Sciatic nerve (tissue), 2 donors: ENCODE measurements at places on chromosomes 5 and 9.

- no peak for DNase-seq
Observed at GRCh38 chr9:81380504-81381359, 308.6 kb downstream of the TLE1 start.

DNA sequence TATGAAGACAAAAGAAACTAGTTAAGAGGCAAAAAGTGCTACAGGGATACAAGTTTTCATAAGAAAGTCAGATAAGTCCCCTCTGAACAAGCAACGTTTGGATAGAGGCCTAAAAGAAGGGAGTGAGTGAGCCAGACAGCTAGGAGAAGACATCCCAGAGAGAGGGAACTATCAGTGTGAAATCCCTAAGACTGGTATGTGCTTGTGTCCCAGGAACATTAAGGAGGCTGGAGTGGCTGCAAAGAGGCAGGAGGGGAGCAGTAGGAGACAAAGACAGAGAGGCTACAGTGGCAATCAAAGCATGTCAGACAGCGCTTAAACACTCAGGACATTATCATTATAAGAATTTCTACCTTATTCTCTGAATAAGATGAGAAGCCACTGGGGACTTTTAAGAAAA is 139.1 kb upstream of the STK32A start:
- DNase-seq: no peak

DNA sequence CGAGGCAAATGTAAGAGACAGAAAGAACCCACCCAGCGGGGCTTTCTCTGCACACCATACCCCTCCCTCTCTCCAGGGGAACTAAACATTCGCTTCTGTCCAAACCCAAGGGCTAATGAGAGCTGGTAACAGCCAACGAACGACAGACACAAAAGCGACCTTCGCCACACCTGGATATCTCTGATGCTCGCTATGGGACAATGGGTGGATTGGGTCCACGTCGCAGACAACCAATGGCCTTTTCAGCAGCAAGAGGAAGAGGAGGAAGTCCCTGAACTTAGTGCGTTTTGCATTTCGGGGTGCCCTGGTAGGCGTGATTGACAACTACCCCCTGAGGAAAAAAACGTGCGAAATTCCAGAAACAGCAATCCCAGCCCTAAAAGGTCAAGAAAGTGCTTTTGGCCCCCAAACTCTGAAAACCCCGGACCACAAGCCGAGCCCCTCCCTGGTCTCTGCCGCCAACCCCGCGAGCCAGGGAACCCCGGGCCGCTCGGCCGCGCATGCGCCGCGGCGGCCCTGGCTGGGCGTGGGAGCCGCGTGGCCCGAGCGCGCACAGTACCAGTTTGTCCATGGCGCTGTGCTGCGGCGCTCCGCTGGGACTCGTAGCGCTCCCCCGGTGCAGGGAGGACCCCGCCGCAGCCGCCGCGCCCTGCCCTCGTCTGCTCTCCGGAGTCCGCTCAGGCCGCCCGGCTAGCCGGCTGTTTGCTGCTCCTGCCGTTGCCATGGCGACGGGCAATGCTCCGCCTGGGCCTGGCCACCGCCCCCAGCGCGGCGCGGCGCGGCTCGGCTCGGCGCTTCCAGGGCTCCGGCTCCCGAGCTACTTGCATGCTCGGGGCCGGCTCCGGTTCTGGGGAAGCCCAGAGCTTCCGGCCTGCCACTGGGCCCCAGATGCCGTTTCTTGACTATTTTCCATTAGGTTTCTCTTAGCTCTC is 66.9 kb upstream of the DNAH5 start:
- DNase-seq: peak; percentile 90

DNA sequence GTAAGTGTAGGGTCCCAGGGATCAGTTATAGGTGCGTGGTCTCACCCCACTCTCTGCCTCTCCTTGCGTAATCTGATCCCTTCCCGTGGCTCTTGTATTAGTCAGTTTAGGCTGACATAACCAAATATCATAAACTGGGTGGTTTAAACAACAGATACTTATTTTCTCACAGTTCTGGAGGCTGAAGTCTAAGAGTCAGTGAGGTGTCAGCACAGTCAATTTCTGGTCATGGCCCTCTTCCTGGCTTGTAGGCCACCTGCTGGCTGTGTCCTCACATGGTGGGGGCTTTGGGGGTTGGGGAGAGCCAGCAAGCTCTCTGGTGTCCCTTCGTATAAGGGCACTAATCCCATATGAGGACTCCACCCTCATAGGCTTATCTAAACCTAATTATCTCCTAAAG is 32.3 kb downstream of the CARTPT start:
- no peak for DNase-seq

- no peak for DNase-seq
Observed at GRCh38 chr5:74153255-74153790, 487.2 kb downstream of the ENC1 start.

- DNase-seq: no peak
Observed at GRCh38 chr5:37966291-37966690, 126.5 kb upstream of the GDNF start.

GRCh38 chr5:1523480-1523792 is 324 bp downstream of the LPCAT1 start:
- DNase-seq: peak; percentile 55

GRCh38 chr5:150521522-150521817 is 13.5 kb downstream of the NDST1 start:
- no peak for DNase-seq

DNA sequence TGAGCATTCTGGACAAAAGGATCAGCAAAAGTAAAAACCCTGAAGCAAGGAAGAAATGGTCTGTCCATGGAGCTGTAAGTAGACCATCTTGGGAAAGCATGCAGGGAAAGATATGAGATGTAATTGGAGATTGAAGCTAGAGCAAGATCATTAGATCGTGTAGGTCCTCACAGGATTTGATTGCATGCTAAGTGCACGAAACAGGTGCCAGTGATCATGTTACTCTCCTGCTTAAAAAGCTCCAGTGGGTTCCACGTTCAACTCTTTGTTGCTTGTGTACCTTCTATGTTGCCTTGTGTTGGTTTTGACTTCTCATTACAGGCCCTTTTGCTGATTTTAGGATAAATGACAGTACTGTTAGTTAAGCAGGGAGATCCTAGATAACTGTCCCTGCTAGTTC is 442.0 kb downstream of the DMRT2 start:
- no peak for DNase-seq

GRCh38 chr5:10059980-10060379 is 189.7 kb downstream of the ATPSCKMT start:
- DNase-seq: no peak

GRCh38 chr5:103232393-103232999 is 26.1 kb upstream of the MACIR start:
- DNase-seq: no peak

GRCh38 chr9:96874947-96875460 is 20.7 kb upstream of the ZNF782 start:
- no peak for DNase-seq

DNA sequence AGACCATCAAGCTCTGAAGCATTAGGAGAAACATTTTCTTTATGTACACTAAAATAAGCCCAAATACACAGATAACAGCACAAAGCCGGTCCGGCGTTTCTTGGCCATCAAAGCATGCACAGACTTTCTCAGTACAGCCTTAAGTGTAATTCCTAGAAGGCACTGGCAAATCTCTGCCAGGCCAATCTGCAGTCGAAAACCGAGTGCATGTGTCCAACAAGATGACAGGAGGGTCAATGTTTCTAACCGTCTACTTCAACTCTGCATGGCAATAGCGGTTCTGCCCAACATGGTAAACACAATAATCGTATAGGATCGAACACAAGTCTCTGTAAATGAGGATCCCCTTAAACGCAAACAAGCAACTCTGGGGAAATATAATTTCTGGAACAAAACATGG is 1.1 kb downstream of the ARL15 start:
- DNase-seq: no peak

DNA sequence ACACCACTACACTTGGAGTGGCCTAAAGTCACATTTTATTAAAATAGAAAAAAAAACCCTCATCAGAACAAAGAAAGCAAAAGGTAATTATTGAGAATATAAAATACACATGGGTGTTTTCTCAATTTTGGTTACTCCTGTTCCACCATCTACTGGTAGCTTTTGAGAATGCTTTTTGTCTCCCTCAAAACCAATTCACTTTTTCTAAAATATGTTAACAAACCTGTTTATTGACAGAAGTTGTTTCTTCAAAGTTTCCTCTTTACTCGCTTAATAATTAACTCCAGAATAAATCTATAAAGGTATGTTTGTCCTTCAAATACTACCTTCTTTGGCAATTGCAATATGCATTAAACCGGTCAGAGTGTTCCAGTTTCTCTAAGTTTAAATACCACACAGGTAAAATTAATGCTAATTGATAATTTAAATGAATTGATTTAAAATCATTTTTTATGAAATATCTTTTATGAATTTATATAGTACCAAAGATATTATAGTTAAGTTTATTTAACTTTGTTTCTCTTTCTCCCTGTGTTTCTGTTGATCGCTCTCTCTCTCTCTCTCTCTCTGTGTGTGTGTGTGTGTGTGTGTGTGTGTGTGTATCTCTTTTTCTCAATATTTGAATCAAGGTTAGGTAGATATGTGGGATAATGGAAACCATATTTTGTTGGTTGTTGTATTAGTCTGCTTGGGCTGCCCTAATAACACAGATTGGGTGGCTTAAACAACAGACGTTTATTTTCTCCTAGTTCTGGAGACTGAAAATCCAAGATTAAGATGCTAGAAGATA is 487.4 kb downstream of the PRDM9 start:
- no peak for DNase-seq

GRCh38 chr5:140964356-140964755 is 1.9 kb upstream of the PCDHAC2 start:
- DNase-seq: no peak

DNA sequence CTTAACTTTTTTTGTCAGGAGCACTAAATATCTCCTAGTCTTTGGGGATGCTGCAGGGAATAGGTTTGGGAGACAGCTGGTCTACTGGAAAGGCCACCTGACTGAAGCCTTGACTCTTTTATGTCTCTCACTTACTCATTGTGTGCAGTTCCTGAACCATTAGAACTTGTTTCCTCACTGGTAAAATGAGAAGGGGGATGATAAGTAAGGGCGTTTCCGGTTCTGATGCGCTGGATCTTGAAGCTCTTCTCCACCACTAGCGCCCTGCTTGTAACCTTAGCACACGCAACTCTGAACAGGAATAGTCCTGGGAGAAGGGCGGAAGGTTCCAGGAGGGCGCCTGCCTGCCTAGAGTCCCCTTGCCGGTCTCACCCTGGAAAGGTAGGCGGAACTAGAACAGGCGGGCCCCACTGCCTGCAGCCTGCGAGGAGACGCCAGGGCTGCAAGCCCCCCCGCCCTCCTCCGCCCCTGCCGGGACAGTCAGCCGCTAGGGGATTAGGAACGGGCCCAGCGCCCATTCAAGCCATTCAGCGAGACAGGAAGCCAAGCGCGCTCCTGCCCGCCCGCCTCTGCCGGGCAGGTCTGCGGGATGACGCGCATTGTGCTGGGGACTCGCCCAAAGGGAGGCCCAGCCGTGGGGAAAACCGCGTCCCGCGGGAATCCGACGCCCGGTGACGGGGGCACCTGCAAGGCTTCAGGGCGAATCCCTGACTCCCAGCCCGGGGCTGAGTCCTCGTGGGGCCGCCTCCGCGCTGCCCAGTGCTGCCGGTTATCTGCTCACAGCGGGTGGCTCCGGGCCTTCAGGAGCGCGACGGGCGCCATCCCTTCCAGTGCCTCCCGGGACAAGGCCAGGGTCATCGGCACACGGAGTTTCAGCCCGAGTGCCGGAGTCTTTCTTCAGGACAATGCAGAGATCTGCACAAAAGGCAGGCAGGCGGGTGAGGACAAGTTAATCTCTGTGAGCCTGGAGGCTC is 44.0 kb upstream of the XPA start:
- peak; percentile 64 for DNase-seq

DNA sequence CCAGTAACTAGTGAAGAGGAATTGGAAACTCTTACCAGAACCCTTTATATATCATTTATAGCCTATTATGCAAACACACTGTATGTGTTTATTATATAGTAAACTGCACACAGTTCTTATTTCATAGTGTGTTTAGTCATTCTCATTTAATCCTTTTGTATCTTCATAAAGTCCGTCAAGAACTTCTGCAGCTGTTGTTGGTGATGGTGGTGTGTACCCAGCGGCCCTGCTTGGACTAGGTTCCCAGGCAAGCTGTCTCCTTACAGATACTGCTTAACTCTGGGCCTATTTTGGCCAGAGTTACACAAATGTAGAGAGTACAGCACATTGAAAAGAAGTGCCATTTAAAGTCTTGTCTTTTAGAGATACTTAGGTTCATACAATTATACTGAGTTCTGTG is 231.9 kb downstream of the NDUFS4 start:
- DNase-seq: no peak

- no peak for DNase-seq
Observed at GRCh38 chr9:124394167-124394566, 21.1 kb downstream of the PSMB7 start.

DNA sequence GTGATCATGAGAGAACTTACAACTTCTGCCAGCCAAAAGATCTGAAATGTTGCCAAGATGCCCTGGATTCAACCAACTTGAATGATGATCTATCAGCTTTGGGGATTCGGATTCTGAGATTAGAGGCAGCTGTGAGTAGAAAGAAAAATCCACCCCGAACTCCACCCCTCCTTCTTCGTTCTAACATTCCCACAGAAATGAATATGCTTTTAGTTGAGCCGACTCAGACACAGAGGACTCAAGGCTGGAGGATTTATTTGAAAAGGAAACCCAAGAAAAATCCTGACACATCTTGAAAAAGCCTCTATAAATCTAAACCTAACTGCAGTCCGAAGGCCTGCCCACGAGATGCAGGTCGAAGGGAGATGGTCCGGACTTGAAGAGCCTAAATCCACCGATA is 275.0 kb downstream of the GAS1 start:
- DNase-seq: no peak

DNA sequence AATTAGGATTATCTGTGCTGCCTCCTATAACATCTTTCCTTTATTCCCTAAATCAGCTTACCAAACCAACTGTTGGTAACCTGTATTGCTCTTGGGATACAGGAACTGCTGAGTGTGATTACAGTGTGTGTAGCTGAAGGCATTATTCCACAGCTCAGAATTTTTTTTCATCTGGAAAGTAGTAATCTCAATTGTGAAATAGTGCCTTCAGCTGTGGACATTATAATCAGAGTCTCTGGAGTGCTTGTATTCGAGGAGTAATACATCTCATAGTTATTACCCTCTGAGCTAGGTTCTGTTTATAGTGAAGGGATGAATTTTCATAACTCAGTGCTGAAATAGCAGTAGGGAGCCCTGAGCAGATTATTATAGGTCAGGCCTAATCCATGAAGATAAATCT is 199.5 kb downstream of the MAST4 start:
- no peak for DNase-seq
